ENCODE measurements at places on chromosomes 12 and 14.
A peak's percentile ranks its signal among the peaks of the same experiment; 100 is the strongest.

GRCh38 chr12:68483592-68484383 is 126.9 kb upstream of the RAP1B start:
- DNase-seq: no peak

- DNase-seq: no peak
Observed at GRCh38 chr12:105983622-105984320, 155.0 kb downstream of the NUAK1 start.

DNA sequence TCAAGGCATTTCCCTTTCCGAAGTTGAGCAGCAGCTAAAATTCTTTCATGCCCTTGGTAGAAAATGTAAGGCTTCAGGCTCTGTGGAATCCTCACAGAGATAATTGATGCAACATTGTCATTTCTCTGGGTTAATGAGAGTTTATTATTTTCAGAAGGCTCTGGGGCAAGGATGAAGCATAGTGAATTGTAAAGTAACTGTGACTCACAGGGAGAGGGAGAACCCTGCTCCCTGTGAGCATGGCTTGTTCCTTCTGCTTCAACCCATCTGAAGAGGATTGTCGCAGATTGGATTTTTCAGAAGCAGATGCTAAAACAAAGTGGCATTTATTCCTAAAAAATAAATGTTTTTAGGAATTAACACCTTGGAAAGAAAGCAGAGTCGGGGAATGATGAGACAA is 41.2 kb downstream of the APOBEC1 start:
- no peak for DNase-seq

DNA sequence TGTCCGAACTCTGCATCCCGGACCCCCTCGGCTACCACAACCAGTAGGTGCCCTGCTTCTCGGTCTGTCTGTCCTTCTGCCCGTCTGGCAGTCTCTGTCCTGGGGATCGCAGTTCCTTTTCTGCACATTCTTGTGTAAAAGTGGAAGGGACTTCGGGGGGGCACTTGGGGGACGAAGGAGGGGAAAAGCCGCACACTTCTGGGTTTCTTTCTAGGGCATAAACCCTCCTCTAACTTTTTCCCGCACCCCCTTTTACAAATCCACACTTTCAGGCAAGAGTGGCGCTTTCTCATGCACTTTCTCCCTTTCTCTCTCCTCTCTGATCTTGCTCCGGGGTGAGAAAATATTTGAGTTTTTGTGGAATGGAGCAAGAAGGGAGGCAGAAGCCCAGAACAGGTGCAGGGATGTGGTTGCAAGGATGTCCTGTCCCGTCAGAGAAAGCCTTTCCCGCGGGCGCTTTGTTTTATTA is 506 bp downstream of the ESRRB start:
- no peak for DNase-seq

DNA sequence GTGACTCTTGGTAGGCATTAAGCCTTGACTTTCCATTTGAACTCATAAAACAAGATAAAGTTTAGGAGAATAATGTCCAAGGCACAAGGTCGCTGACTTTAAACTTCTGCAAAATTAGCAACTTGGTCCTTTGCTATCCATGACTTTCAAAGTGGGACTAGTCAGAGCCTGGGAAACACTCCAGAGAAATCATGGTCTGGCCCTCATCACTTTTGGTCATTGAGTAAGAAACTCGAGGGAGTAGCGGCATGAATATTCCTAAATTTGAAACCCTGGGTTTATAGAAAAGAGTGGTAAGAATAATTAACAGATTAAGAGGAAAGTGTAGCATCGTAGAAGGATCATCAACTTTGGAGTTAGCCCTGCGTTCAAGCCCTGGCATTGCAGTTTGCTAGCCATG is 16.9 kb upstream of the APPL2 start:
- no peak for DNase-seq

GRCh38 chr14:88562831-88563686 is at the start of gene ZC3H14:
ZC3H14 (plus strand) TSS chr14:88563037; CDS start chr14:88563134, 97 bp downstream.
- peak; percentile 90 for DNase-seq

- no peak for DNase-seq
Observed at GRCh38 chr14:24136684-24137528, 912 bp downstream of the PSME1 start.

DNA sequence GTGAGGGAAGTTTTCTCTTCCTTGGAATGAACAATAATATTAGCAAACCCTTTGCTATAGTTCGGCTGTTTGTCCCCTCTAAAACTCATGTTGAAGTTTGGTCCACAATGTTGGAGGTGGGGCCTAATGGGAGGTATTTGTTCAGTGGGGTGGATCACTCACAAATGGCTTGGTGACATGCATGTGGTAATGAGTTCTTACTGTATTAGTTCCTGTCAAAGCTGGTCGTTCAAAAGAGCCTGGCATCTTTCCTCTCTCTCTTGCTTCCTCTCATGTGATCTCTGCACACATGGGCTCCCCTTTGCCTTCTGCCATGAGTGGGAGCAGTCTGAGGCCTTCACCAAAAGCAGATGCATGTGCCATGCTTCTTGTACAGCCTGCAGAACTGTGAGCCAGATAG is 13.1 kb upstream of the PPP4R4 start:
- no peak for DNase-seq

GRCh38 chr12:30813525-30814294 is 59.0 kb upstream of the CAPRIN2 start:
- DNase-seq: no peak

GRCh38 chr12:96534339-96534738 is 45.0 kb downstream of the CFAP54 start:
- DNase-seq: no peak

DNA sequence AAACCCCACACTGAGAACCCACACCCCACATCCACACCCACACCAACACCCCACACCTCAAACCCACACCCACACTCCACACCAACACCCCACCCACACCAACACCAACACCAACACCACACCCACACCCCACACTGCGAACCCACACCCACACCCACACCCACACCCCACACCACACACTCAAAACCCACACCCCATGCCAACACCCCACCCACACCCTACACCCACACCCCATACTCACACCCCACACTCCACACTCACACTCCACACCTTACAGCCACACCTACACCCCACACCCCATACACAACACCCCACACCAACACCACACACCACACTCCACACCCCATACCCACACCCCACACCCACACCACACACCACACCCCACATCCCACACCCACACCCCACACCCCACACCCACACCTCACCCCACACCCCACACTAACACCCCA is 38.0 kb downstream of the TMEM120B start:
- DNase-seq: no peak

DNA sequence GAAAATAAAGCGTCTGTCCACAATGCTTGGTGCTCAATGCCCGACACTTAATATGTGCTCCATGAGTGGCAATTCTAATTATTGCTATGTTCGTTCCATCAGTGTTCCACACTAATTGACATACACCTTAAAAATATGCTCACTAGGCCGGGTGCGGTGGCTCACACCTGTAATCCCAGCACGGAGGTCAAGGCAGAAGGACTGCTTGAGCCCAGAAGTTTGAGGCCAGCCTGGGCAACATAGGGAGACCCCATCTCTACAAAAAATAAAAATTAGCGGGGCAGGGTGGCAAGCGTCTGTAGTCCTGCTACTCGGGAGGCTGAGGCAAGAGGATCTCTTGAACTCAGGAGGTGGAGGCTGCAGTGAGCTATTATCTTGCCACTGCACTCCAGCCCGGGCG is 635 bp upstream of the HECTD4 start:
- DNase-seq: no peak

DNA sequence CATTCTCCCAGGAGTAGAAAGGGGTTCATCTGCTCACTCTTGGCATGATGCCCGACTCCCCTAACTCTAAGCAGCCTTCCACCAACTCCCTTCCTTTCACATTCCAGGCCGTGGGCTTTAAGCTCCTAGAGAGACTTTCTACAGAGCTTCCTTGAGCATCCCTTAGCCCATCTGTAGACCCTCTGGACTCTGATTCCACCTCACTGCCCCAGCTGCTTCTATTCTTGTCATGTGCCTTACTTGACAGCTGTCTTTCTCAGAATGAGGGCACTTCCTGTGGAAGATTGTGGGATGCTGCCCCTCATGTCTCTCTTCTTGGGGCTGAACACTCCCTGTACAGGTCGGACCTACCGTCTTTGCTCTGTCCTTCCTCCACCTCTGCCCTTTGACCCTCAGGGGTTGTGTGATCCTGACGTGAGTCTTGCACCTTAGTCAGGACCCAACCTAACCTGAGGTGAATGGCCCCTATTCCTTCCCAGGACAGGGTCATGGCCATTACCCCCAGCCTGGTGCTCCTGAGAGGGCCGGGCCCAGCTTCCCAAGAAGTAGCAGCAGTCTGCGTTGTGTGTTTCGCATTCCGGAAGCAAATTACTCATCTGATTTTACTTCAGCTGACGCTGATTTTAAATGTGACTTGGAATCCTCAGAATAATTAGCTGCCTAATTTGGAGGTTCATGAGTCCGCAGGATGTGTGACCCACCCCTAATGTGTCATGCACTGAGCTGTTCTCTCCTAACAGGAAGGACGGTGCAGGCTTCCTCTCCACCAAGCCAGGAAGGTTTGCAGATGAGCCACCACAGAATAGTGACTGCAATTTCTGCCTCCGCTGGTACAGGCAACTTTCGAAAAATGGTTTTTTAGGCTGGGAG is 2.7 kb upstream of the GALNT6 start:
- DNase-seq: no peak

GRCh38 chr14:24794644-24795305 is 160.8 kb upstream of the GZMB start:
- DNase-seq: no peak

GRCh38 chr12:96219700-96220206 is 25.6 kb downstream of the ELK3 start:
- DNase-seq: no peak

- DNase-seq: peak; percentile 77
Observed at GRCh38 chr12:121697093-121697698, 15.4 kb upstream of the TMEM120B start.

DNA sequence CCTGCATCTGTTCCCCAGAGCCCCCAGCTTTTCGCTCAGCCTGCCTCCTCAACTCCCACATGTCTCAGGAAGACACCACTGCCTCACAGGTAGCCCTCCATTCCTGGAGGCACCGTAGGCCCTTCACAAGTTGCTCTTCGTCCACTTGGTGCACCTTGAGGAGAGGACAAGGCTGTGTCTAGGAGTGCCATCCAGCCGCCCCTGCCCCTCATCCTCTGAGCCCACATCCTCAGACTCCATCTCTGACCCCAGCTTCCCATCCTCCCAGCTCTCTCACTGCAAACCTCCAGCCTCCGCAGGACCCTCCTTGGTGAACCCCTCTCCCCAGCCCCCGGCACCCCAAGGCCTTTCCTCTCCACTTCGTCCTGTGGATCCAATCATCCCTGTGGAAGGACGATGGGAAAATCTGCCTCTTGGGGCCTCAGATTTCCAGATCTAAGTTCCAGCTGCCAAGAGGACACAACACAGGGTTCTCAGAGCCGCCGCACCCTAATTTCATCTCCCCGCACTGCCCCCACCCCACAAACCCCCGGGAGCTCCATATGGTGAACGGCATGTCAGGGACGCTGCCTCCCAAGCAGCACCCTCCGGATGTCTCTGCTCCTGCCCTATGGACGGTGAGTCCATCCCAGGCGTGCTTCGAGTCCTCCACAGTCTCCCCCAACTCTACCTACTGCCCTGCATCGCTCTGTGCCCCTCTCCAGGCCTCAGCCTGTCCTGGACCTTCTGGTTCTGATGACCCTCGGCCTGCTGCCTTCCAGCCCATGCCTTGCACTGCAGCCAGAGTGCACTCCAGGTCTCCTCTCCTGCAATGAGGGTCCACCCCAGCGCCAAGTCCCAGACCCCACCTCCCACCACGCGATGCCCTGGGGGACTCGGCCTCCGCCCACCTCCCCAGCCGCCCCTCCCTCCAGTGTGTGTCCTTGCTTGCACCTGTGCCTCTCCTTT is 314.1 kb upstream of the DIO3 start:
- no peak for DNase-seq

DNA sequence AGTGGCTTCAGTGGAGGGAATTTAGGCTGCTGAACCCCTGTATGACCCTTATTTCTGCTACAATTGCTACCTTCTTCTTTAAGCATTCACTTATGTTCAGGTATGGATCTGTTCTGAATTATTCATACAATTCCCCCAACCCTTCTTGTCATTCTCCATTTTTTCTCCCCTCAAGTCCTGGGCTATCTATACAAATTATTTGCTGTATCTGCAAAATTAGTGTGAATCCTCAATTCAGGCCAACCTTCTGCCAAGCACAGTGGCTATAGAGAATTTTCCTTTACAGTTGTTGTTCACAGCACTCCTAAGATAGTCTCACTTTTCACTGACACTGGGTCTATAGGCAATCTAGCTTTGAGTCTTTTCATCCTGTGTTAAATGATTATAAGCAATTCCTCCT is 119.2 kb upstream of the CNTN1 start:
- no peak for DNase-seq

DNA sequence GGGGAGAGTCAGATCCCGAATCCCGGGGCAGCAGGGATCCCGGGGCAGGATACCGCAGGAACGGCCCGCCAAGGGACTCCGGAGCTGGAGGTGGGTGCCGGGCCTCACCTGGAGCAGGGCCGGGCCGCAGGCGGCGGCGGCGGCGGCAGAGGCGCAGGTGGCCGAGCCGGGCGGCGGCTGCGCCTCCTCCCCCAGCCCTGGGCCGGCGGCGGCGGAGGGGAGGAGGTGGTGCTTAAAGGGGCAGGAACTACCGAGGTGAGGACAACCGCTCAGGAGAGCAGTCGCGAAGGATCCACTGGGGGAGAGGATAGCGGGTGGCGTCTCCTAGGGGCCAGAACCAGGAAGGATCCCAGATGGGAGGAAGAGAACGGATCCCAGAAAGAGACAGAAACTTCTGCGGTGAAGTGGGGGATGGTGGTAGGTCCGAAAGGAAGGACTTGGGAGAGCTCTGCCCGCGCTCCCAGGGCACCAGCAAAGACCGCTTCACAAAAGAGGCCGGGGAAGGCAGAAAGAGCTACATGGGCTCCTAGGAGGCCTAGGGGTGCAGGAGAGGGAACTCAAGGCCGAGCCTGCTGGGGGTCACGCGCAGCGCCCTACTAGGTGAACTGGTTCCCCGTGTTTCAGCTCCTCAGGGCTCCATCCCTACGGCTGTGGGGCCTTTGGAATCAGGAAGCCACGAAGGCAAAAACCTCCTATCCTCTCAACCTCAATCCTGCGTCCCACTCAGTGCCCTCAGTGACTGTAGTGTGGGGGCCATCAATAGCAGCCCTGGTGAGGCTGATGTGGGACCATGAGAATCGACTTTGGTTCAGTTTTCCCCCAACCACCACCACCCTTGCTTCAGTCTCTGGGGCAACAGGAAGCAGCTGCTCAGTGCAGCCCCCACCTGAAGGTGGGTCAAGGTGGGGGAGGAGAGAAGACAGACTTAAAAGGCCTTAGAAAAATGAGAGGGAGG is 5.0 kb upstream of the BAZ2A start:
- peak; percentile 85 for DNase-seq

DNA sequence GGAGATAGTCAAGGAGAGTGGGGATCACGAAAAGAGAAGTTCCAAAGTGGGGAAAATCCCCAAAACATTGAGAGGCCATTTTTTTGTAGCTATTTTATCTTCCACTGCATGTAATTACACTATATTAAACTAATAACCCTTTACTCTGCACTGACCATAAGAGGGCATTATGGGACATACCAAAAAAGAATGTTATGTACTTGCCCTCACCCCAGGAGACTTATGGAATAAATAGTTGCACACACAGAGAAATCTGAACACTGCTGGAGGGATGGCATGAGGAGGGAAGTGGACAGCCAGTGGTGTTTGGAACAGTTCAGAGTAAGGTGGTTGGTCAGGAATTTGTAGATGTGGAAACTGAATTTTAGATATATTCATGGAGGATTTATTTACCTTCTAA is 422.9 kb downstream of the SNAPC1 start:
- DNase-seq: no peak

GRCh38 chr12:87254381-87255030 is 774.7 kb downstream of the C12orf50 start:
- no peak for DNase-seq
